ENCODE measurements at places on chromosomes 11 and 22.

- no peak for DNase-seq
- peaks cover 6% of the 10 kb centered on the region for H3K27me3 ChIP-seq
- H3K4me1 ChIP-seq, result no peaks in the 10 kb centered on the region
Observed at GRCh38 chr22:37121887-37122591, 12.5 kb upstream of the TMPRSS6 start.

- H3K4me3 ChIP-seq, result no peak overlapping the region
- H3K4me1 ChIP-seq, result no peaks in the 10 kb centered on the region
- H3K36me3 ChIP-seq, result no peaks in the 10 kb centered on the region
- no peak overlapping the region for H3K27ac ChIP-seq
Observed at GRCh38 chr11:13073119-13073981, 64.2 kb downstream of the RASSF10 start.

DNA sequence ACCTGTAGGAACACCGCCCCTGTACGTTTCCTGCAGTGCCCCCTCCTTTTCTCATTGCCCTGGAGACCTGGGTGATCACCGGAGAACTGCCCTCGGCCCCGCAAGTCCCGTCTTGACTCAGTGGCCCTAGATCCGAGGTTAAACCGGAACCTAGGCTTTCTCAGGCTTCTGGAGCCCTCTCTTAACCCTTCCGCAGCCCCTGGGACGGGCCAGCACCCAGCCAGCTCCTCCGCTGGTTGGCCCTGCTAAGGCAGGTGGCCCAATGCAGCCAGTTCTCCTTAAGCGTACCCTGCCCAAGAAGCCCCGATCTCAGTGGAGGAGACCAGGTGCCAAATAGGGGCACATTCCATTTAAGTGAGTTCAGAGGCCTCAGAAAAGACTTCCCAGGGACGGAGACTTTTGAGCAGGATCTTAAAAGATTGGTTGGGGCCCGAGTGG is 776 bp downstream of the NLRX1 start:
- H3K27me3 ChIP-seq, result no peaks in the 10 kb centered on the region
- H3K4me3 ChIP-seq, result peak overlapping the region; percentile 67
- peaks cover 28% of the 10 kb centered on the region for H3K36me3 ChIP-seq
- peak overlapping the region; percentile 95 for H3K27ac ChIP-seq
- H3K4me1 ChIP-seq, result no peaks in the 10 kb centered on the region

GRCh38 chr11:84871116-84871515 is 756.0 kb downstream of the DLG2 start:
- H3K36me3 ChIP-seq, result no peaks in the 10 kb centered on the region
- no peak for DNase-seq
- no peak overlapping the region for H3K4me3 ChIP-seq
- H3K27ac ChIP-seq, result no peak overlapping the region

DNA sequence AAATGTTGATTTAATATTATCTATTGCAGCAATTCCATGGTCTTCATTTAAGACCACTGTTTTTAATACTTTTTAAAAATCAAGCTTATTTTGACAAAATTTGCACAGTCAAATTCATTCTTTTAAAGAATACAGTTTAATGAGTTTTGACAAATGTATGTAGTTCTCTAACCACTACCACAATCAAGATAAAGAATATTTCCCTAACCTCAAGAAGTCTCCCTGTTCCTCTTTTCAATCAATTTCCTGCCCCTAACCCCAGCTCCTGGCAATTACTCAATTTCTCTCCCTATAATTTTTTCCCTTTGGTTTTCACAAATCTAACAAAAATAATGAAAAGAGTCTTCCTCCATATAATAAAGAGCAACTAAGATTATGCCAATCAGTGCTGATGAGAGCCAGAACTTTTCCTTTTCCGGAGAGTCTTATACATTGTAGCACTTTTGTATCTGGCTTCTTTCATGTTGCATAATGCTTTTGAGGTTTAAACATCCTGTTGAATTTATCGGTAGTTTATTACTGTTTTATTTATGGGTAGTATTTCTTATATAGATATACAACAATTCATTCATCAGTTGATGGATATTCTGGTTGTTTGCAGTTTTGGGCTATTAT is 231.7 kb downstream of the AASDHPPT start:
- H3K4me1 ChIP-seq, result no peaks in the 10 kb centered on the region
- H3K27me3 ChIP-seq, result no peaks in the 10 kb centered on the region
- no peak for DNase-seq
- no peak overlapping the region for H3K27ac ChIP-seq

DNA sequence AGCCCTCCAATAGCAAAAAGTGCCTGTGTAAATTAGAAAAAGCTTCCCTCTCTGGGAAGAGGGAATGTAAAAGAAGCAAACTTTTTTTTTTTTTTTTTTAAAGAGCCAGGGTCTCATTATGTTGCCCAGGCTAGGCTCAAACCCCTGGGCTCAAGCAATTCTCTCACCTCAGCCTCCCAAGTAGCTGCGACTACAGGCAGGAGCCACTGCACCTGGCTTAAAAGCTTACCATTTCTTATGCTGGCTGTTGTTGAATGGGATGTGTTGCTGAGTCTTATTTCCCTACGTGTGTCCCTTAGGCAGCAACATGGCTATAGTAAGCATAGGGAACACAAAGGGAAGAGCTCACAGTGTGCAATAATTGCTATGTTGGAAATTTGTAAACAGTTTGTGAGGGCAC is 225.5 kb upstream of the CCDC90B start:
- no peaks in the 10 kb centered on the region for H3K4me1 ChIP-seq
- H3K27me3 ChIP-seq, result no peaks in the 10 kb centered on the region
- no peak overlapping the region for H3K4me3 ChIP-seq
- H3K36me3 ChIP-seq, result no peaks in the 10 kb centered on the region
- no peak overlapping the region for H3K27ac ChIP-seq
